ENCODE measurements at places on chromosomes 2 and 18.

DNA sequence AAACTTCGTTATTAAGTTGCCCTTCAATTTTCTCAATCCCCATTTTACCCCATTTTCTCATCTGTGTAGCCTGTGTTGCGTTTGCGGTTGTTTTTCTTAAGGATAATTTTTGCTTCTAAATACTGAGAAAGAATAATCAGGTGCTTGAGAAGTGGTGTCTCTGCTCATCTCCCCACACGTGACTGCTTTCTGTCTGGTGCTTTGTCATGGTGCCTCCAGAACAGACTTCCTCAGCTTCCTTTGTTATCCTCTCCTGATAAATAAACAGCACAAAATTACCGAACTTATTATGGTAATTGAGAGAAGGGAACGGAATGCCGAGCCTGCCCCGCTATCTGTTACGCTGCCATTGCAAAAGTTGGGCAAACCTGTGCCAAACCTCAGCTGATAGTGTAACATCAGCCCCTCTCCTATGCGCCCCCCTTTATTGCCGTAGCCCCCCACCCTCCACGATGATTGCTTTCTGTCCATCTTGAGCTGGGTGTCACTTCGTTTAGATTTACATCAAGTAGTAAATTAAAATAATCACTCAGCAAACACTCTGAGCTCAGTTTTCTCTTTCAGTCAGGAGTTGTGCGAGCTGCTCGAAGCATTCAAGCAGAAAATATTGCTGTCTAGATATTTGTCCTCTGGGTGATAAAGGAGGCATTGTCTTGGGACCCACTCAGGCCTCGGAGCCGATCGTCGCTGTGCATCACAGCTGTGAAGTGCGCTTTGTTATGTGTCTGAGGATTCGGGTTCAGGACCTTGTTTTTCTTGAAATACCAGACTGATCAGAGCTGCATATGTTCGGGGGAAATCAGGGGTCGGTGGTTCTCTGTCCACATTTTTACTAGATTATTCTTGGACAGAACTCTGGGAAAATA lies 1008.5 kb upstream of the FANCL start:
- no peak for DNase-seq

GRCh38 chr2:114610677-114611076 lies 168.2 kb downstream of the DPP10 start:
- DNase-seq: no peak

GRCh38 chr18:50679056-50679455 lies 119.2 kb downstream of the MAPK4 start:
- DNase-seq: no peak

- no peak for DNase-seq
Measured at GRCh38 chr2:78989051-78989450, 36.5 kb upstream of the REG3G start.

DNA sequence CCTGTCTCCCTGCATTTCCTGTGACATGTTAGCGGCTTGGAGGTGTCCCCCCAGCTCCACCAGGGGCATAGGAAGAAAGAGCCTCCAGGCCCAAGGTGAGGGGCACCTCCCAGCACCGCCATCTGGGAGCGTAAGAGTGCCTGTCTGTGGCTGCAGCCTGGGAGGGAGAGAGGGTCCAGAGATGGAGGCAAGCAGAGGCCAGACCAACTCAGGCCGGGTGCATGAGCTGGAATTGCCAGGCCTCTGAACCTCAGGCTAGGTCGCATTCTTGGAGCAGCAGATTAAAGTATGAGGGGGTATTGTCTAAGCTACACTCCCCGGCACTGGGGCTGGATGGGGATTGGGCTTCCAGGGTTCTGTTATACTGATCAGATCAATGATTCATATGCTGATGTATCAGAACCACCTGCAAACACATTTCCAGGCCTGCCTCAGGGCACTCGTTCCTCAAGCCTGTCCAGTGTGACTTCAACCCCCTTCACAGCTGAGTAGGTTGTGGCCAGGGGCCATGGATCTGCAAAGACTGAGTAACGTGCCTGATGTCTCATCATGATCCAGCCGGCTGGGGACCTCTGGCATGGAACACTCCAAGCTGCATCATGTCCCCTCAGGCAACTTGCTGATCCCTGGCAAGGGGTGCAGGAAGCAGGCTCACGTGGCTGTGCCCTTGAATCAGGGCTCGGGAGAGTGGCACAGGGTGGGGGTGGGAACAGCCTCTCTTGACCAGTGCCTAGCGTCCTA lies 73.2 kb downstream of the HS1BP3 start:
- DNase-seq: no peak

GRCh38 chr18:27206411-27206810 lies 21.3 kb upstream of the CHST9 start:
- no peak for DNase-seq

GRCh38 chr2:234747032-234747431 lies 204.8 kb upstream of the SH3BP4 start:
- DNase-seq: no peak

GRCh38 chr2:58010599-58010998 lies 36.0 kb upstream of the VRK2 start:
- DNase-seq: no peak

DNA sequence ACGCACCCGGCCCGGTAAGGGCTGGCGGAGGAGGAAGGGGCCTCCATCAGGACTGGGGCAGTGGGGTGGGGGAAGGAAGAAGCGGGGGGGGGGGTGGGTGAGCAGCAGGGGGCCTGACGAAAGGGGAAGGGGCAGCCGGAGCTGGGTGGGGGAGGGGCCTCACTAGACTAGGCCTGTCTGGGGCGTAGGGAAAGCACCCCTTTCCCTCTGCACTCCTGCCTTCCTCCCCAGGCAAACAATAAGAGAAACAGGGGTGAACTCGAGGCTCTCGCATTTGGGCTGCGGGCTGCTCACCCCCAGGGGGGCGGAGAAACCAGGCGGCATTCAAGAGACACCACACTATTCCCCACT lies 82.7 kb upstream of the POMC start:
- no peak for DNase-seq

GRCh38 chr18:23144640-23145039 lies 9.4 kb downstream of the CABLES1 start:
- no peak for DNase-seq
